Cortex of kidney (tissue), 1 donor: ENCODE measurements at places on chromosomes 6 and 20.

- DNase-seq: no peak
These were observed 27.7 kb downstream of the SRPK1 start for GRCh38 chr6:35893246-35893645.

DNA sequence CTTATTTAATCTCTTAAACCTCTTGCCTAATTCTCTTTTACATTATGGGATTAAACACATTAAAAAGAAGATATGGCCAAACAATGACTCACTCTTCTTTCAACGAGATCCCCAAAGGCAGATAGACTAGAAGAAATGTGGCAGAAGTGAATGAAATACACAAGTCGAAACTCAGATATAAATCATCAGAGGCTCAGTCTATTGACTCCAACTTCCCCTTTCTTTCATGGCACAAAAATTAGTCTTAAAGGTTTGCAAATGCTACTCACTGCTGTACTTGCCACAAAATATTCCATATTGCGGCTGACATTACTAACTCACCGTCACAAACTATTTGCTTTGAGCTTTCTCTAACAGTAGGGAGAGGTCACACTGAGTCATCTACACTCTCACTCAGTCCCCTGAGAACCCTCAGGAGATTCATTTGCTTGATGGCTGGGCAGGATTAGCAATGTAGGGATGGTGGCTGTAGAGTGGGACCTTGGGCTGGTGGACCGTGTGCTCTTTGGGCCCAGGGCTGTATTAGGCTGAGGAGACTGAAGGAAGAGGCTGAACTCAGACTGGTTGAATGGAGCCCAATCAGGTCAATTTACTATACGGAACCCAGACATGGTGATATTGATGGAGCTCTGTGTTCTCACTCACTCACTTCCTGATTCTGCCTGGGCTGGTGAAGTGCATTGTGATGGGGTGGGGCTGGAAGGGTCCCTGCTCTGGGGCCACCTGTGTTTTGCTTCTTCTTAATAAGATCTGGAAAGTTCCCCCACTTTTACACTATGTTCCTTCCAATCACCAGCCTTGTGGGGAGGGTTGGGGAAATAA is 42.8 kb upstream of the UBR2 start:
- DNase-seq: no peak

DNA sequence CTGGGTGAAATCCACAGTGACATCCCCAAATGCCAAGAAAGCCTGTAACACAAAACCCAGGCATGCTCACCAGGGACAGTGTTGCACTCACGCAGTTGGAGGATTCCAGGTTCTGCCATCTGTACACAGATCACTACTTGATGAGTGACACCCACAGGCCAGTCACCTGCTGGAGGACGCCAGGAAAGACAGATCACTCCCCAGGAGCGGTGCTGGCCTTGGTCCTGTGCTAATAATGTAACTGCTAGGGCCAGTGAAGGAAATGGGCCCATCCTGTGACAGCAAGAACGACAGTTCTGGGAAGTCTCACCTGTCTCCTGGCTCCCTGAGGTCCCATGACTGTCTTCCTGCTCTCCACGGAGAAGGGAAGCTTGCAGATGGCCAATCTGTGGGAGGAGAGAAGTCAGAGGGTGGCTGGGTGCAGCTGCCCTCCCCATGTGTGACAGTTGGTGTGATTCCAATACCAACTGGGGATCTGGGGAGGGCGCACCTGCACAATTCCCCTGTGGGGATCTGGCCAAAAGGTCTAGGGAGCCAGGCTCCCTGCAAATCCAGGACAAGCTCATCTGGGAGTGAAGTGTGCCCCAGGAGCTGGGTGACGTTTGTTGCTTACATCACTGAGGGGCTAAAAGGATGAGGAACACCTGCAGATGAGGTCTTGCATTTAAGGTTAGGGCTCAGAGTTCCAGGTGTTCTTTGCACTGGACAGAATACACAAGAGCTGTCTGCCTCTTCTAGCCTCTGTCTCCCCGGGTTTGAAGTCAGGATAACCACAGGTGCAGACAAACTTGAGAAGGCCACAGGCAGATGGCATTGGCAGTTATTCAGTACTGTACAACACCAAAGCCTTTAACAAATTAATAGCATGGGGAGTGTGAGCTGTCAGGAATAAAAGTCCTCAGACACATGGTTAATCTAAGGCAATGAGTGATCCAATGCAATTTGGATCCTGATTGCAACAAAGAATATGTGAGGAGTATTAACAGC is 10.3 kb downstream of the ZNF337 start:
- no peak for DNase-seq

- no peak for DNase-seq
These were observed 201.2 kb upstream of the MYLIP start for GRCh38 chr6:15927531-15928225.

GRCh38 chr6:162198076-162198475 is 529.5 kb downstream of the PRKN start:
- DNase-seq: no peak

GRCh38 chr20:51514249-51514648 is 28.3 kb downstream of the NFATC2 start:
- DNase-seq: no peak

- DNase-seq: no peak
These were observed 2.5 kb downstream of the TTPAL start for GRCh38 chr20:44478206-44478605.
